Fibroblast of skin of right quadriceps (primary cell): ENCODE measurements at places on chromosomes 16 and 17.

GRCh38 chr17:6350806-6351205 lies 84.1 kb downstream of the AIPL1 start:
- no peak for DNase-seq

DNA sequence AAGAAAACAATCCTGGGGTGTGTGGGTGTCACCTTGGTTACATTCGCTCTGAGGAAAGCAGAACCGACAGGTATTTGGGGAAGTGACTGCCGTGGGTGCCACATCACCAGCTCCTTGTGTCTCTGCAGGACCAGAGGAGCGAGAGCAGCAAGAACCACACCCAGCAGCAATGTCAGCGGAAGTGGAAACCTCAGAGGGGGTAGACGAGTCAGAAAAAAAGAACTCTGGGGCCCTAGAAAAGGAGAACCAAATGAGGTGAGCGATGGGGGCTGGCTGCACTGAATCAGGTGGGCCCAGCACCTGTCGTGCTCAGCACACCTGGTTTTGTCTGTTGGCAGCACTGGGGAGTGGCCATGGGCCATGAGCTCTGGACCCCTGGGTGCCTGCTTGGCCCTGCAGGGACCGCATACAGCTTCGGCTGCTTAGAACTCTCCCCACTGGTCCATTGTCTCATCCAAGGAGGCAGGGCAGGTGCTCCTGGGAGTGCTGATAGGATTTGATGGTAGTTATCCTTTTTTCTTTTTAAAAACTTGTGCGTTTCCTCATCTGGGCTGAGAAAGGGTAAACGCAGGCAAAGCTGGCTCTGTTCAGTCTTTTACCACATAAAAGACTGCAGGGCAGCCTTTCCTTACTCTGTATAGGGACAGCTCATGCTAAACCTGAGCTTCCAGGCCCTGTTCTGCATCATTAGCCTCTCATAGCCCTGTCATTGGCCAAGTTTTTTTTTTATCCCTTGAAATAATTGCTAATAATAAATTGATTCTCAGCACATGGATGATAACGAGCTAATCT lies 29.4 kb downstream of the HMOX2 start:
- DNase-seq, result no peak

GRCh38 chr17:15501282-15501681 lies 33.9 kb upstream of the CDRT4 start:
- DNase-seq, result no peak

DNA sequence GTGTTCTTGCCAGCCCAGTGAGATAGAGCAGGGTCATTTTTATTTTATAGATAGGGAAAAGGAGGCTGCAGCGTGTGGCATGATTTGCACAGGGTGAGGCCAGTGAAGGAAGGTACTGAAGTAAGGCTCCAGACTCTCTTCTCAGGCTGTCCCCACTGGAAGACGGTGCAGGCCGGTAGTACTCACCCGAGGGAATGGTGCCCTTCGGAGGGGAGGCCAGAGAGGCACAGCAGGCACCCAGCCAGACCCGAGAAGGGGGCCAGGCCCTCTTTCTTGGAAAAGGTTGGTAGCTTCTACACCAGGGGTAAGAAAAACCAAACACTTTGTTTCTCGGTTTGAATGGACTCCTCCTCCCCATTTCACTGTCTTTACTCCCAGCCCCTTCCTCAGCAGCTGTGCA lies 288 bp downstream of the ANKRD40CL start:
- no peak for DNase-seq

GRCh38 chr16:89534252-89534756 lies 26.1 kb downstream of the SPG7 start:
- DNase-seq, result peak; percentile 7

- no peak for DNase-seq
Measured at GRCh38 chr16:2720064-2720457, at the start of gene PRSS27. TSS of gene PRSS27 (minus strand) at chr16:2720224. CDS start at chr16:2720160, 64 bp downstream.

DNA sequence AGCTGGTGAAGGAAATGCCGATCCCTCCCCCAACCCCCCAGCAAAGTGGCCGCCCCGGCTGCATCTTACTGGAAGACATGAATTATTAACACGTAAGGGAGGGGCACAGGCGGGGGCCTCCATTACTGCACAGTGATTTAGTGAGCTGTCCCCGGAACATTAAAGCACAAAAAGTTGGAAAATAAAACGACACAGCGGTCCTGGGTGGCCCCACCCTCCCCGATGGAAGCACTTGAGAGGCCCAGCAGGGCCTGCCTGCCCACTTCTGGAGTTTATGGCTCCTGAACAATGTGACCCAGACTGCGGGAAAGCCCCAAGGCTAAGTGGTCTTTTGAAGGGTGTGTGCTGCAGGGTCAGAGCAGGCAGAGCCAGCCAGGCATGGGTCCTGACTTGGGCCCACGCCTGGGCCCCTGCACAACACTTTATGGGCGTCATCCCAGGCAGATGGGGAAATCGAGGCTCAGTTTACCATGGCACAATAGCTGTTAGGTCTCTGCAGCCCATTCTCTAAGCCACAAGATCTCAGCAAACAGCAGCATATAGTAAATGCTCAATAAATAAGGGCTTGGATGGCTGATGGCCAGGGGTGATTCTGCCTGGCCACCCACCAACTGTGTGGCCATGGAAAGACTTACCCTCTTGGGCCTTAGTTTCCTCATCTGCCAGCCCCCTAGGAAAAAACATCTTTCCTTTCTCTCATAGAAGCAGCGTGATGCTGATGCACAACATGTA lies 22.8 kb downstream of the CCDC102A start:
- peak; percentile 69 for DNase-seq

GRCh38 chr16:53024045-53024444 lies 28.7 kb downstream of the CHD9NB start:
- DNase-seq, result no peak

GRCh38 chr17:9880582-9880999 lies 24.5 kb downstream of the RCVRN start:
- peak; percentile 42 for DNase-seq

- peak; percentile 66 for DNase-seq
Measured at GRCh38 chr17:75632863-75633485, at the start of gene SMIM5. TSS of gene SMIM5 (plus strand) at chr17:75633434. CDS start at chr17:75640202, 6,768 bp downstream.

DNA sequence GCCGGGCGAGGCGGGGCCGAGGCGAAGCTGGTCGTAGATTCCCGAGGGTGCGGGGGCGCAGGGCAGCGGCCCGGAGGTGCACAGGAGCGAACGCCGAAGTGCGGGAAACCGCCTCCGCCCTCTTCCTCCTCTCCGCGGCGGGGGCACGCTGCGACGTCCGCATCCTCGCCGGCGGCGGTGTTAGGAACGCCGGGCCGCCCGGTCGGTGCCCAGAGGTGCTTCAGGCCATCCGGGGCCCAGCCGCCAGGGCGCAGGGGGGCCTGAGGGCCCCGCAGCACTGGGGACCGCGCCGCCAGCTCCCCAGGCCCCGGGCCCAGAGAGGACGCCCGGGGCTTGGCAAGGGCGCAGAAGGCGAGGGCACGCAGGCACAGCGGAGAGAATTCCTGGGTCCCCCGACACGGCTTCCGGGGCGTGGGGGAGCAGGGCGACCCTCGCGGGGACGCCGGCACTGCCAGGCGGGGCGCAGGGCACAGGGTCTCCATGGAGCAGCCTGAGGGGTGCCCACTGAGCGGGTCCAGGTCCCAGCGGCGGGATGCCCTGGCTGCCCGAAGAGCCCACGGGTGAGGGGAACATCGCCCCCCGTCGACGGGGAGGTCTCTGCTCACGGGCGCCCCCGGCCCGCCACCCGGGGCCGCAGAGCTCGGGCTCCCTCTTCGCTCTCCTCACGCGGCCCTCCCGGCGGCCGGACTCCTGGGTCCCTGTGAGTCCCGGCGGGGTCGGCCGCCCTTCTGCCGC lies 576 bp downstream of the EPOP start:
- DNase-seq, result no peak

DNA sequence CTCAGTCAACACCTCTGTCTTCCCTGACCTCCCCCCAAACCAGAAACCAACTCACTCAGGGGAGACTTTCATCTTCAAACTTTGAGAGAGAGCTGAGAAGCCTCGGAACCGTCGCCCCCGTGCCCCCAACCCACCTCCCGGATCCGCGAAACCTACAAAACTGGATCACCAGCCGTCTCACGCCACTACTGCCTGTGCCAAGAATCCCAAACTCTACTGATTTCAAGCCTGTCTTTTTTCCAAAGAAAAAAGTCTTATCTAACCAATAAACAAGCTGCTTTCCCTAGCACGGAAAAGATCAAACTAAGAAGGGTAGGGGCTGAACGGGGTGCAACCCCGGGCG lies 2.0 kb downstream of the AXIN2 start:
- DNase-seq, result no peak

GRCh38 chr17:16046966-16047365 lies 47.3 kb downstream of the TTC19 start:
- no peak for DNase-seq

- peak; percentile 51 for DNase-seq
Measured at GRCh38 chr17:67289181-67289876, 44.3 kb upstream of the HELZ start.

DNA sequence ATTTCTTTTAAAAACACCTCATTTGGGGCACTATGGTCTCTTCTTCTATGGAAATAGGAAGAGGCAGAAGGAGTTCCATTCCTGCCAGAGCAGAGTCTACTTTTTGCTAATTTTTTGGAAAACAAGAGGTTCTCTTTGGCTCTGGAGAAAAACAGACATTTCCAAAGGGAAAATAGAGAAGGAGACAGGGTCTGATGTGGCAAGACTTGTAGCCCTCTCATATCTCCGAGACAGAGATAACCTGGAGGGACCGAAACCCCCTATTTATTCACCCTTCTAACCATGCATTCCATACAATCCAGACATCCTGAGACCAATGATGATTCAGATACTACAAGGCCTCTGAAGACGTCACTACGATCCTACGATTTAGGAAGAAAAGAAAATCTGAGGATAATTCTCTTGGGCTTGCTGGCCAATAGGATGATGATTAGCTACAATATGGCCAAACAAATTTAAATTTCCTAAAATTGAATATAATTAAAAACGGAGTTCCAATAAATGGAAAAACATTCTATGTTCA lies 70.2 kb downstream of the HIC1 start:
- peak; percentile 63 for DNase-seq

DNA sequence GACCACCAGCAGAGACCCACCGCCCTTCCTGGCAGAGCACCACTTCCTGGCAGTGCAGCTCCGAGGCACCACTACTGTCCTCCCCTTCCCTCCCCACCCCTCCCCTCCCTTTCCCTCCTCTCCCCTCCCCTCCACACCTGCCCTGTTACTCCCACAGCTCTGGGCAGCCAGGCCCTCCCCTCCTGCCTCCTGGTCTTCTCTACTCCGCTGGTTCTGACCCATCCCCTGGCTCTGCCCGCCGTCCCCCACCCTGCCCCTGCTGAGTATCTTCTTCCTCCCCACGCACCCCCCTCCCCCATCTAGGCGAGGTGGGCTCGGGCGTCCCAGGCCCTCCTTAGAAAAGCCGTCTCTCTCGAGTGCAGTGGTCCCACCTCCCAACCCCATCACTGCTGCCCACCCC lies 77.7 kb downstream of the AMFR start:
- DNase-seq, result no peak

- peak; percentile 96 for DNase-seq
Measured at GRCh38 chr17:39928858-39929645, 1.5 kb downstream of the LRRC3C start.

DNA sequence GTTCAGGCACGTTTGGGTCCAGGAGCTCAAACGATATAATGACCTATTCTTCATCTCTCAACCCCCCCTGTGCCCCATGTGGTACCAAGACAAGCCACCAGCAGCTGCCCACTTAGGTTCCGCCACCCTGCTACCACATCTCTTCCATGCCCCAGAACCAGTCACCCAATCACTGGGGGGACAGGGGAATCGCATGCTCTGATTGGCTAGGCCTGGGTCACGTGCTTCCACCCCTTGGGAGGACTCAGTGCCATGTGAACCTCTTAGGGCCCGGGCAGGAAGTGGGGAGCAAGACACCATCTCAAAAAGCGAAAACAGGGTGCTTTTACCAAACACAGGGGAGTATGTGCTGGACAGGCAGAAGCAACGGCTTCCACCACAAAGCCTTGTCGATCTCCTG lies 91.3 kb downstream of the KATNIP start:
- no peak for DNase-seq

DNA sequence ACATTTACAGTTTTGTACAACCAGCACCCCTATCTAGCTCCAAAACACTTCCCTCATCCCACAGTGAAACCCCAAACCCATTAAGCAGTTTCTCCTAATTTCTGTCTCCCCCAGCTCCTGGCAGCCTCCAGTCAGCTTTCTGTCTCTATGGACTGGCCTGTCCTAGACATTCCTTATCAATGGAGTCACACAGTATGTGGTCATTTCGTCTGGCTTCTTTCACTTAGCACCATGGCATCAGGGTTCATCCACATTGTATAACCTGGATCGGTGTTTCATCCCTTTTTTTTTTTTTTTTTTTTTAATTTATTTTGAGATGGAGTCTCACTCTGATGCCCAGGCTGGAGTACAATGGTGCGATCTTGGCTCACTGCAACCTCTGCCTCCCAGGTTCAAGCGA lies 68.5 kb downstream of the ZDHHC7 start:
- DNase-seq, result no peak

DNA sequence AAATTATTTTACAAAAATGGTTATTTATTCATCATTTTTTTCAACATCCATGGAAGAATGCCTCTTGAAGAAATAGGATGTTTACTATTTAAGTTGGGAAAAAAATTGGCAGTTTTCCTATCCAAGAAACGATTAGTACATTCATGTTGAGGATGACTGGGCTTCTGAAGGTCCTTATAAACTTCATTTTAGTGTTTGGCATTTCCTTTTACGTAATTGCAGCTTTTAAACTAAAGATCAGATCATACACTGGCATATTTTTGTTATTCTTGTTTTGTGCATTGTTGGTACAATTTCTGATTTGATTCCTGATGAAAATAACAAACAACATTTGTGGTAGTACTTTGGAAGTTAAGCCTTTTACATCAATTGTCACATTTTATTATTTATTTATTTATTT lies 11.5 kb downstream of the KCNJ16 start:
- DNase-seq, result no peak

DNA sequence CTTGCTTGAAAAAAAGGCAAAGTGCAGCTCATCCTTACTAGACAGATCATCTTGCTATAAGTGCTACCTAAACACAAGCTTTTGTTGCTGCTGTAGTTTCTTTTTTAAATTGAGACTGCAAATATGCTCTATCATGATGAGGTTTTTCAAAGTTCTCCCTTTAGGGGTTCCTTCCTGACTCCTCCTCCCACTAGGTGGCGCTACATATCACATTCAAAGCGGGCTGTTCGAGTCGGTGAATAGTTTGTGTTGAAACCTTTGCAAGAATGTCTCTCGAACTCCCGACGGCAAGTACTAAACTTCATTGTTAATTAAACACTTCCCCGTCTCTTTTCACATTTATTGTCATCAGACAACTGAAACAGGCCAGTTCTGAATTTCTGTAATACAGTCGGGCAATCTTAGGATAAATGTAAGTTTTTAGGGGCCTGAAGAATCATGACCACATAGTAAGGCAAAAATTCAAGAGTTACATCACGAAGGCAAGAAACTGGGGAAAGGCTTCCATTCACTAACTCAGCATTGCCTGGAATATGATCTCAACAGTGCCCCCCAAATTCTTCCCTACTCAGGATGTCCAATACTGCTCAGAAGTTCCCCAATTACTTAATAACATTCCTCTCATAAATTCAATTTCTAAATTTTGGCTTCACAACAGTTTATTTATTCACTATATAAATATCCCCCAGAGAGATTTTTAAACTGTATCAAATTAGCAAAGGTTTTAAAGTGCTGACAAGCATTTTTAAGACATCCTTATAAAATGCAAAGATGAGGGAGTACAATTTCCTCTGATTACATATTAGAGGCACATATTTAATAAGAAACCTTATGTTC lies 6.7 kb downstream of the HS3ST3A1 start:
- peak; percentile 89 for DNase-seq
